ENCODE measurements at places on chromosomes 11 and 22.

- DNase-seq = no peak
Observed at GRCh38 chr11:18366286-18366685, 28.1 kb upstream of the LDHA start.

DNA sequence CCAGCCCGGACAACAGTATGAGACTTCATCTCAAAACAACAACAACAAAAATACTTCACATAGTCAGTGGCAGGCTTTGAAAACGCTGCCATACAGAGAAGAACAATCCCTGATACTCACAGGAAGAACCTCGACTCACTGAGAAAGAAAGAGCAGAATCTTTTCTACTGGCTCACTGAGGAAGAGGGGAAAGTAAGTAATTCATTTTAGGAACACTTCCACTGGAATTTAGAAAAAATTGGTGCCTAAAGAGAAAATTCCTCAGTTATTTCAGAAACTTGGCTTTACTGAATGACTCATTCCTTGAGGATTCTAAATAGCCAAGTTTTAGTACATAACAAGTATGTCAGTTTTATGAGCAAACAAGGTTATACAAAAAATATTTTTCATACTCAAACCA is 12.3 kb downstream of the NARS2 start:
- DNase-seq = no peak

GRCh38 chr22:23404689-23405365 is 175.3 kb downstream of the IGLL1 start:
- DNase-seq = no peak

GRCh38 chr11:71532036-71532610 is 5.1 kb downstream of the KRTAP5-7 start:
- no peak for DNase-seq

- no peak for DNase-seq
Observed at GRCh38 chr11:105911454-105911853, 110.6 kb downstream of the MSANTD4 start.

GRCh38 chr11:58509748-58510147 is 1.8 kb upstream of the OR5B21 start:
- no peak for DNase-seq

DNA sequence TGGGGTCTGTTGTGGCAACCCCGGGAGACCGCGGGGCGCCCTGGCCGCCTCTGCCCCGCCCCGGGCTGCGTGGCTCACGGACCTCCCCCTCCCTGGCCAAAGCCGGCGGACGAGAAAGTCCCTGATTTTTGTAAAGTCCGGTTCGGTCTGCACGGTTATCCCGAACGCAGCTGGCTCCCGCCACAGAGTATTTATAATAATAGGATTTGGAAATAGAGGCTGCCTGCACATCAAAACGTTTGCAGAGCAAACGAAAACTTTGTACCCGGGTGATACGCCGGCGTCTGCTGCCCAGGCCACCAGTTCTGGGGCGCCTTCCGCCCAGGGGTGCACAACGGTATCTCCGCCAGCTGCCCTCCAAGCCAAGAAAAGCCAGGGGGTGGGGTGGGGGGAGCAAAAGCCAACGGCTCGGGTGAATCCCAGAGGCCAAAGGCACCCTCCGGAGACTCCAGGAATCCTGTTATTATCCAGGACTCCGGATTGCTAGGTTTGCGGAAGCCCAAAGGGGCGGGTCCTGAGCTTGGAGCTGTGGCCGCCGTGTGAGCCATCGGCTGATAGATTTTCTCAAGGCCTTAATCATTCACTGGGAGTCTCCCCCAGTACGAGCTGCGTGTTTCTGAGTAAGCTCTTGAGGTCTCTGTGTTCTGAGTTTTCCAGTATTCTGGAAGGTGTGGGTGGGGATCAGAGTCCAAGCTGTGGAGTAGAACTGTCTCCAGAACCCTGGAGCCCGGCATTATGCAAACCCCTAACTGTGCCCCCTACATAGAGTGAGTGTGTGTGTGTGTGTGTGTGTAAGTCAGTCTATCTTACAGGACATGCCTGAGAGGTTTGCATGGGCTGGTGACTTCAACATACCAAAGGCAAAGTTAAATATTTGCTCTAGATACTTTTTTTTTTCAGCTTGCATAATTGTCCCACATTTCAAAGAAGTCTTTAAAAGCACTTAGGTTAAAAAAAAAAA is 673 bp upstream of the SHANK2 start:
- DNase-seq = no peak

DNA sequence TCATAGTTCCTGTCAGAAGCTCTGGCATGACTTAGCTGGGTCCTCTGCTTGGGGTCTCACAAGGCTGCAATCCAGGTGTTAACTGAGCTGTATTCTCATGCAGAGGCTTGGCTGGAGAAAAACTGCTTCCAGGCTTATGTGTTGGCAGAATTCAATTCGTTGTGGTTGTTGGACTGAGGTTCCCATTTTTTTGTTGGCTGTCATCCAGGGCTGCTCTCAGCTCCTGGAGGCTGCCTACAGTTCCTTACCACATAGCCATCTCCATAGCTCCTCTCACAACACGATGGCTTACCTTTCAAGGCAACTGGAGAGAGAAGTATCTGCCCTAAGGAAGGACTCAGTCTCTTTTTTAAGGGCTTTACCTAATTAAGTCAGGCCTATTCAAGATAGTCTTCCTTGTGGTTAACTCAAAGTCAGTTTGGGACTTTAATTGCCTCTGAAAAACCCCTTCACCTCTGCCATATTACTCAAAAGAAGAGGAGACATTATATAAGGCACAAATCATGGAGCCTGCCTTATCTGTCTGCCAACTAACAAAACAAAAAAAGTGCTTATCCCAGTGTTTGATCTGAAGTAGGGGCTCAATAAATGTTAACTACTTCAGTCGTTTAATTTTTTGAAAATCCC is 35.2 kb downstream of the OR2AG2 start:
- DNase-seq = no peak

GRCh38 chr22:42400811-42401534 is 31.2 kb downstream of the NFAM1 start:
- DNase-seq = no peak

DNA sequence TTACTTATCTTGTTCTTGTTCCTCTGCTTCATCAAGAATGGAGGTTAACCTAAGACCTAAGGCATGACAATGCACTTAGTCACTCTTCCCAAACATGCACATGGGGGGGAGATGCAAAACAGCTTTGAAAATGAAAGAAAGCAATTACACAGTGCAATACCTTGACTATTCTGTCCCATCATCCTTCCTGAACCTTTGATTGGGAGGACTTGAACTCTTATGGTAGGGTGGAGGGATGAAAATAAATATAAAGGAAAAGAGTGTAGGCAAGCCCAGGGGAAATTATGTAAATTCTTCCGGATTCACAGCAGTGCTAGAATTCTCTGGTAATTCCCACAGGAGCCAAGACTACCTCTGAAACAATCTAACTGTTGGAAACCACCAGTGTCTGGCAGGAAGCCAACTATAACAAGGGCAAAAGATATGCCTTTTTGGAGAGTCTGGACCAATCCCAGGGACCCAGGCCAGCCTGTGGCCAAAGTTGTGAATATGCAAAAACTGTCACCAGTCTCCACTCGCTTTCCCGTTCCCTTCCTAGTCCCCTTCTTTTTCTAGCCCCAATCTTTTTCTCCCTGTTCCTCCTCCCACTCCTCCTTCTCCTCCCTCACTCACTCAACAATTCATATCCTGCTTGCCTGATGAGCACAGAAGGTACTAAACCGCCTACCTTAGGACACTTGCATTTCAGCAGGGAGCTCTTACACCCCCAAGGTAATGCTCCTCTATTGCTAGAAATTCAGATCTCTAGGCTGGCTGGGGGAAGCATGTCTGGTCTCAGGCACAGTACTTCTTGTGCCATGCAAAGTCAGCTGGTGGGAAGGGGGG is 2.5 kb upstream of the RCN1 start:
- no peak for DNase-seq

GRCh38 chr11:88341522-88342251 is 4.2 kb upstream of the CTSC start:
- no peak for DNase-seq

GRCh38 chr11:78223320-78223954 is 34.7 kb downstream of the USP35 start:
- no peak for DNase-seq

GRCh38 chr11:16801288-16801980 is 63.0 kb downstream of the C11orf58 start:
- DNase-seq = no peak

- DNase-seq = no peak
Observed at GRCh38 chr11:75503531-75504099, 22.1 kb downstream of the GDPD5 start.

- DNase-seq = no peak
Observed at GRCh38 chr22:31089160-31090100, 8.3 kb downstream of the SMTN start.

DNA sequence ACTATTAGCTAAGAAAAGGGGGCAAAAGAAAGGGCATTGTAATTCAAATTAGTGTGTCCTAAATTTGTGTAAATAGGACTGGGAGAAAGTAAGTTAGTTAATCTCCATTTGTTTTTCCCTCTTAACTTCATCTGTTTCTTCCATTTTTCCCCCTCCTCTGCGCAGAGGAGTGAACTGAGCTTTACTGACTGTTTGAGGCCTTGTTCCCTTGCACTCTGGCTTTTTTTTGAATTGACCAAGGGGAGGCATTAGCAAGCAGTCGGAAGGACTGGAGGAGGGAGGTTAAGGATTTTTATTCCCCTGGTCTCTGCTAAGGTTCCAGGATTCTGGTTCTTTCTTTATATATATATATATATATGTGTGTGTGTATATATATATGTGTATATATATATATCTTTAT is 15.2 kb upstream of the FANCF start:
- no peak for DNase-seq

DNA sequence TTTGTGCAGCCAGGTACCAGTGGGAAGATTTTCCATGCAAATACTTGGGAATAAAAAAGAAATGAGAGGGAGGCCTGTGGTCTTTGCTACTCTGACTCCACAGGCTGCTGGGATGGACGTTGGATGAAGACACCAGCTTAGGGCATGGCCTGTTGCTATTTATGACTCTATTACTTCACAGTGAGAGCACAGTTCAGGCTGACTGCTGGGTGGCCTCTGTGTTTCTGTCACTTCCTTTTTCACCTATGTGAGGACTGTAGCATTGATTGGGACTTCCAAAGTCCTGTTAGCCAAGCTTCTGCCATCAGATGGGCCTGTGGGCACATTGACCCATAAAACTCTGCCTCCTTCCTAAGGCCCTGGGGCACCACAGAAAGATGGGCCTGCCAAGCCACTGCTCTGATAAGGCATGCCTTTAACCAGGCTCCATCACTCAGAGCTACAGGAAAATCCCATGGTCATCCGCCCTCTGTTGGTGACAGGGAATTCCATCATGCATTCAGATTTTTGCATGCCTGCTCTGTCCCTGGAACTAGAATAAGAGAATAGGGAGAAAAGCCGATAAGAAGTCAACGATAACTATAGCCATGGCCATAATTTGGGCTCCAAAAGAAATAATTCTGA is 64.6 kb downstream of the KCNJ1 start:
- no peak for DNase-seq

GRCh38 chr11:34953955-34954354 is 37.5 kb downstream of the PDHX start:
- DNase-seq = no peak

GRCh38 chr11:3913921-3914320 is 58.5 kb downstream of the STIM1 start:
- DNase-seq = no peak

GRCh38 chr11:120326228-120326627 is 1.1 kb downstream of the TLCD5 start:
- DNase-seq = no peak

- no peak for DNase-seq
Observed at GRCh38 chr11:62383822-62384221, 35.0 kb upstream of the SCGB1A1 start.

DNA sequence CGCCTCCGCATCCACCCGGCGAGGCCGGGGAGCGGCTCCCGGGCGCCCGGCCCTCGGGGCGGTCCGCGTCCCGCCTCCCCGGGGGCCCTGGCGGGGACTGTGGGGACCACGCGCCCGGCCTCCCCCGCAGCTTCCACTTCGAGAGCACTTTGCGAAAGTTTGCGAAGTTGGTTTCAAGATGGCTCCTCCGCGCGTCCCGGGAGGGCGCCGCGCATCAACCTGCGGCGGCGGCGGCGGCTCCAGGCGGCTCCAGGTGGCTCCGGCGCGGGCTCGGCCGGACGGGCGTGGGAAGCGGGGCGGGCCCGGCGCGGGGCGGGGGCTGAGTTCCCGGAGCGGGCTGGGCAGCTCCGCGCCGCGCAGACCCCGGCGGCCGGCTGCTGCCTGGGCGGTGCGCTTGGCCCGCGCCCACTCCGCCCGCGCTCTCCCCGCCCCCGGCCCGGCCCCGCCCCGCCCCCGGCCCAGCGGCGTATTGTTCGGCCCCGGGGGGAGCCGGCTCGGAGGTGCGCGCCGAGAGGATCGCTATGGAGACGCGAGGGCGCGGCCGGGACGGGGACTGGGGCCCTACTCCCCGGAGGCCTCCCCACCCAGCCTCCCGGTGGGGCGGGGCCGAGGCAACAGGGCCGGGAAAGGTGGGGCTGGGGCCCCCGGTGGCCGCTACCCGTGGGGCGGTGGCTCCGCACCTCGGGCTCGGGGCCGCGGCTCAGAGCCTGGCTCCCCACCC is at the start of gene CELSR1:
Gene CELSR1 (minus strand): TSS at position 396 of the 721 bp plus-strand sequence. CDS start 450 bp downstream, outside the sequence.
- no peak for DNase-seq

- no peak for DNase-seq
Observed at GRCh38 chr11:57356268-57356667, 18.1 kb downstream of the P2RX3 start.

DNA sequence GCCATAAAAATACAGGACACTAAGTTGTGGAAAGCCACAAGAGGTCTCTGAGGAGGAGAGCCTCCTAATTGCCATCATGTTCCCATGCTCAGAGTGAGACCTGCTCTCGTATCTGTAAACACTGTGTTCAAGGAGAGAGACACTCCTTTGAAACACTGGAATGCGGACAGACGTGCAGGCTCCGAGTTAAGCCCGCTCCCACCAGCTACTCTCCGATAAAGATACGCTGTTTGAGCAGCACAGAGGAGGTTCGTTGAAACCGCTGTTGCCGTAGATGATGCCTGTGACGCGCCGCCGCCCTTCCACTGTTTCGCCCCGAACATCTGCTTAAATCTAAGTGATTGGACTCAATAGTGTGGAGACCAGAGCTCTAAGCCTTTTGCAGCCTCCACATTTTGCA is 25.1 kb downstream of the NUP50 start:
- no peak for DNase-seq

DNA sequence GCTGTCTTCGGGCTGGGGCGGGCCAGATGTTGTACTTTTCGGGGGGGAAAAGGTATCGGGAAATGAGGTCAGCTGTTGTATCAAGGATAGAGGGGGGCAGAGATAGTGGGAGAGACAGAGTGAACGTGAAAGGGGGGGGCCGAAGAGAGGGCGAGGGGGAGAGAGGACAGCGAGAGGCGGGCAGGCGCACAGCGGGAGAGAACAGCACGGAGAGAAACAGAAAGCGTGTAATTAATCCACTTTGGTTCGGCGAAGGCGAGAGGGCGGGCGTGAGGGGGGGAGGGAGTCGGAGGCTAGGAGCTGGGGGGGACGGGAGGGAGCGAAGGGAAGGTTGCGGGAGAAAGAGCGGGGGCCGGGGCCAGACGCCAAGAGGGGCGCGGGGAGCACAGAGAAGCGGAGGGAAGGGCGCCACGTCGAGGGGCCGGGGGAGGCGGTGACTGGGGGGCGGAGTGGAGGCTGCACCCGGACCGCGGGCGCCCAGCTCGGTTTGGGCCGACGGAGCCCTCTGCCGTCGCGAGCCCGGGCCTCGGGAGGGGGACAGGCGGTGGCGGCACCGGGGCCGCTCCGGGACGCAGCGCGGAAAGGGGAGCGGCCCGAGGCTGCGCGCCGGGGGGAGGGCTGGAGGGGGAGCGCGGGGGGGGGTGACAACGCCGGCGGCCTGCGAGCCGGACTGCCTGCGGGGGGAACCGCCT is 612 bp downstream of the IGF2 start:
- DNase-seq = no peak

GRCh38 chr22:31929167-31929930 is 15.0 kb upstream of the YWHAH start:
- no peak for DNase-seq
